ENCODE measurements at places on chromosomes 11 and 22. TPM values are rescaled to one million over a fixed set of nuclear protein-coding genes. Genes with fewer than 3 reads are reported as not detected.
A peak's percentile ranks its signal among the peaks of the same experiment; 100 is the strongest.

The TSGA10IP gene
- not detected for total RNA-seq

The DCHS1 gene
- total RNA-seq = 88.4 TPM

The CARD16 gene
- total RNA-seq = not detected

DNA sequence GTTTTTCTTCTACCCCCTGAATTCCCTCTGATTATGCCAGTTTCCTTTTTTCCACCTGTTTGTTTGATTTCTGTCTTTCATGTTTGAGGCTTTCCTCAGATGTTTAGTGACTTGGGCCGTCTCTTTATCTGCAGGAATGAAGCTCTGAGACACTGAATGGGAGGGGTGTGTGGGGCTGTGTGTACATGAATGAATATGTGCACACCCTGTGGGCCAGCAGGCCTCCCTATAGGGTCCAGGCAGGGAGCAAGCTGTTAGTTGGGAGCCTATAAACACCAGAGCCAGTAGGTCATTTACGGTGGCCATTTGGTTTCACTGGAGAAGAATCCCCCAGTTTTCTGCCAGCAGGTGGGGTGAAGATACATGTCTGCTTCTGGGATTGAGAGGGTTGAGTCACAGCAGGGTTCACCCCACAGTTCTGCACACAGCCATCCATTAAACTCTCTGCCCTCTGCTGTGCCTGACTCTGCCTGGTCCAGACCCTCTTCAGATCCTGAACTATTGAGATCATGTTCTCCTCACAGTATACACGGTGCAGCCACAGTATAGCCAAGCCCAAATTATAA lies 34.8 kb downstream of the BARX2 start:
- no peak for DNase-seq

DNA sequence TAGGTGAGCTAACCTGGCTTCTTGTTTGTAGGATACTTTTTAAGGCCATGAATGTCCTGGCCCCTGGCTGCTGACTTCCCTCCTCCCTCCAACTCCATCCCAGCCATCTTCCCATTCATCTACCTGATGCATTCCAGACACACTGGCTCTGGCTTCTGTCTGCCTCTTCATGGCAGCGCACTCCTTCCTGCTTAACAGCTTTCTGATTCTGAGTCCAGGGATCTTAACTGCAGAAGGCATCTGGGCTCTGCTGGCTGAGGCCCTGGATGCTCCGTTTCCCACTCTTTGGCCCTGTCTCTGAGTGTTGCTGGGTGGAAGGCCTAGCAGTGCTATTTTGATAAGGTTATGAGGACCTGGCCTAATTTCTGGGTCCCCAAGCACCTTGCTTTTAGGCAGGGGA lies 1.8 kb upstream of the THY1 start:
- no peak for DNase-seq

DNA sequence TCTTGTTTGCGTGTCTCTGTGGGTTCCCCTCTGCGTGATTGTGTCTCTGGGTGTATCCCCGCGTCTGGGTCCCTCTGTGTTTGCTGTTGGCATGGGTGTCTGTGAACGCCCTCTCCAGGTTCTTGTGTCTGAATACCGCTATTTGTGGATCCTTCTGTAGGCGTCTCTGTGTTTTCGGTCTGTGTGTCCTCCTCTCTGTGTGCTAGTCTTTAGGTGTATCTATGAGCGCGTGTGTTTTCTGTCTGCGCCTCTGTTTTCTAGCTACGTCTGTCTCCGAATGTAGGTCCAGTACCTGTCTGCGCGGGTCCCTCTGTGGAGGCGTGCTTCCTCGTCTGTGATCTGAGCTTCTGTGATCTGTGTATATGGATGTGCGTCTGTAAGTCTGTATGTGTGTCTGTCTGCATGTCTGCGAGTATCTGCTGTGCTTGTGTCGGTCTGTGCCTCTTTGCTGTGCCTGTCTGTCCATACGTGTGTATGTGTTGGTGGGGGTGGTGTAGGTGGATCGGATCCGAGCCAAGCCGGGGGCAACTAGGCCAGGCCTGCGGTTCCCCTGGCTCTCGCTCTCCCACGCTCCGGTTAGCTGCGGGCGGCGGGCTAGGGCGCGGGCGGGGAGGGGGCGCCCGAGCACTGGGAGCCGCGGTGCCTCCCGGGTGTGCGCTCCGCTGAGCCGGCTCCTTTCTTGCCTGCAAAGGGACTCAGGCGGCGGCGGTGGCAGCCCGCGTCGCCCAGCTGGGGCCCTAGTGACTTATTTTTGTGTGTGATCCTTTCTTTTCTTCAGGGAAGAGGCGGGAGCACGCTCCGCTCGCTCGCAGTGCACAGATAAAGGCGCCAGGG lies 105.3 kb upstream of the E2F8 start:
- no peak for DNase-seq

GRCh38 chr11:79054636-79055035 lies 386.2 kb downstream of the TENM4 start:
- no peak for DNase-seq

DNA sequence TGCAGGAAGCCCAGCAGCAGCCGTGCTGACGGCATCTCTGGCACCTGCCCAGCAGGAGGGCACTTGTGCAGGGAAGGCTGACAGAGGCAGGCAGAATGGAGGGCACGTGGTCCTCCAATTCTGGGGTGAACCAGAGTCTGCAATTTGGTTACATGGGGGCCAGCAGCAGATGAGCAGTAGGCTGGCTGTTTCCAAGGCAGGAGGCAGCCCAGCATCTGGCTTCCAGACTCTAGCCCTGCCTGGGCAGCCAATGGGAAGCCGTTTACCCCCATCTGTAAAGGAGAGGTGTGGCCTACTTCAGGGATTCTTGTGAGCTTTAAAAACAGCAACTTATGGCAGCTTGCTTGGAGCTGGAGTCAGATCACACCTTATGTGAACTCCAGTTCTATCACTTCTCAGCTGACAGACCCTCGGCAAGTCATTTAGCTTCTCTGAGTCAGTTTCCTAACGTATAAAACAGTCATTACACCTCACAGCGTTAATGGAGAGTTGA lies 27.9 kb upstream of the RASL10A start:
- DNase-seq = no peak

GRCh38 chr11:21543901-21544300 lies 649.0 kb upstream of the ANO5 start:
- no peak for DNase-seq

GRCh38 chr22:33835265-33835664 lies 85.0 kb downstream of the LARGE1 start:
- DNase-seq = no peak

The TENM4 gene
- total RNA-seq = 6.4 TPM

GRCh38 chr11:130161441-130162145 lies 2.0 kb downstream of the ST14 start:
- no peak for DNase-seq

The TRIM49D1 gene
- not detected for total RNA-seq

The OR2AT4 gene
- not detected for total RNA-seq

The SAA2 gene
- total RNA-seq = not detected

The ASPHD2 gene
- not detected for total RNA-seq

The BLID gene
- total RNA-seq = 6.8 TPM

DNA sequence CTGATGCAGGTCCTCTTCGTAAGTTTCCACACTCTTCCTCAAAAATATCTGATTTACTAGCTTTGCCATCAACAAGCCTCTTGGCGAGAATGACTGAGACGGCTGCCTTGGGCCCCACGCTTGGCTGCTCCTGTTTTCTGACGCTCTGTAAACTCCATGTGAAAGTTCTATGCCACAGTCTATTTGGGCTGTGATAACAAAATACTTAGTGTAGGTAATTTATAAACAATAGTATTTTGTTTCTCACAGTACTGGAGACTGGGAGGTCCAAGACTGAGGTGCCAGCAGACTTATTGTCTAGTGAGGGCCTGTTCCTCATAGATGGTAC lies 123.2 kb upstream of the SORL1-AS1 start:
- no peak for DNase-seq

The KRTAP5-5 gene
- total RNA-seq = not detected

DNA sequence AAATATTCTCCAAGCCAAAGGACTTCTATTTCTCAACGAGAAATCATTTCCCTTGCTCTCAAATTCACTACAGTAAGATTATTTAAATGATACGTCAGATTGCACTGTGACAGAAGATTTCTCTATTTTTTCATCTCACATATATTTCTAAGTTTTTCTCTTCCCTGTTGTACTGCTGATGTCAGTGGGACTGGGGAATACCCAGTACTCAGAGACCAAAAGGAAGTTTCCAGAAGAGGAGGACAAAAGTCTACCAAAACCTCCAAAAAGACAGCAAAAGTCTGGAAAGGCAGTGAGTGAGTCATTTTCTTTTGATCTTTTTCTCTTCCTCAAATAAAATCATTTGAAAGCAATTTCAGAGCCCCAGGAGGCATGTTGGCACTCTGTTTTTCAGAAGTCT lies 149.8 kb upstream of the PITPNB start:
- no peak for DNase-seq

The SMPD1 gene
- 19.4 TPM for total RNA-seq

The TRIM49 gene
- not detected for total RNA-seq

GRCh38 chr11:47152953-47153950 lies 23.4 kb downstream of the ARFGAP2 start:
- DNase-seq = peak; percentile 85

DNA sequence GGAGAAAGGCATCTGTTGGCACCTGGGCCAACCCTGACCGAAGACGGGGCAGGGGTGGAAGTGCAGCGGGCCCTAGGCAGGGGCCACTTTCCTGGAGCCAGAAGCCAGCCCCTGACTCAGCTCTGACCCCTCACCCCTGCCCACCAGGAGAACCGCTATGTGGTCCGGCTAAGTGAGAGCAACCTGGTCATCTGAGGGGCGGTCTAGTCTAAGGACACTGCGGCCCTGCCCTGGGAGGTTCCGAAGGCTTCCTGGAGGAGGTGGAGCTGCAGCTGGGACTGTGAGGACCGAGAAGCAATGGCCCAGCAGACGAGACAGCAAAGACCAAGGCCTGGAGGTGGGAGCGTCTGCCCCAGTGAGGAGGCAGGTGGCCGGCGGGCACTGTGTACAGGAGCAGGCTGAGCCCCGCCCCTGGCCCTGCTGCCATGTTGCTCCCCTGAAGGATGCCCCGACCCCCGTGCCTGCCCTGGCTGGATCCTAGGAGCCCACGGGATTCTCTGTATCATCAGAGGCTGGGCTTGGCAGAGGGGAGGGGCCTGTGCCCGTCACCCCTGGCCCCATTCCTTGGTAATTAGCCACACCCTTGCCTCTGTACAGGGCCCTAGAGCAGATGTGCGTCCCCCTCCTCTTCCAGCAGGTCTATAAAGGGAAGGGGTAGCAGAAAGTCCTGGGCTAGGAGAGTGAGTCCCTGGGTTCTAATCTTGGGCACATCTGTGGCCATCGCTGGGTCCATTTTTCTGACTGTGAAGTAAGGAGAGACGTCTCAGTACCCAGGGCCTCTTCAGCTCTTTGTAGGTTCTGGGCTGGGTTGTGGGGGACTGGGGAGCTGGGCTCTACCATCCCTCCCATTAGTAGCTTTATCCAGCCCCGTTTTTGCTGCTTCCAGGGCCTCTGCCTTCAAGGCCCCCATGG lies 19.4 kb downstream of the RELT start:
- no peak for DNase-seq

- DNase-seq = no peak
These were observed 2.2 kb downstream of the BCR start for GRCh38 chr22:23182309-23183060.

DNA sequence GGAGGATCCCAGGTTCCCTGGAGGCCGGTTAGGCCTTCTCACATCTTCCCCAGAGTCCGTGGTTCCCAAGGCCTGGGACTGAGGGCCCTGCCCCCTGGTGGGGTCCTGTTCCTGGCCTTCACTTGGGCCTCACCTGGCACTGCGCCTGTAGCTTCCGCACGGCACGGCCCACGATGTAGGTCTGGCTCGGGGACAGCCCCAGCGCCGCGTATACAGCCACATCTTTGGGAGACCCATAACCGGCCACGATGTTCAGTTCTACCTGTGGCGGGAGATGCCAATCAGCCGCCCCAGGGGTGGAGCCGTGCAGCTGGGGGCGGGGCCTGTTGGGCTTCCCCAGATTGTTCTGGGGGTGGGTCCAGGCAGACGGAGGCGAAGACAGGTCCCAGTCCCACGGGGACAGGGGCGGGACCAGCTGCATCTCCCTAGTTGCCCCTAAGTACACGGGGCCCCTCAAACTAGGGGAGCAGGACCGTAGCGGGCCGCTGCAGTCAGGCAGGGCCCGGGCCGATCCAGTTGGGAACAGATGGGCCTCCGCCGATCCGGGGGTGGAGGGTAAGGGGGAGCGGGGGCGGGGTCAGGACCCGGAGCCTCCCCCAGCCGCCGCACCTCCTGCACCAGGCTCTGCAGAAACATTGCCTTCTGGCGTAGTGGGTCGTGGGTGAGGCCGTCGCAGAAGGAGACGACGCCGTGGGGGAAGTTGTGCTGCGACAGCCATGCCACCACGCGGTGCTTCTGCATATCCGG lies 10.1 kb downstream of the AIP start:
- no peak for DNase-seq

DNA sequence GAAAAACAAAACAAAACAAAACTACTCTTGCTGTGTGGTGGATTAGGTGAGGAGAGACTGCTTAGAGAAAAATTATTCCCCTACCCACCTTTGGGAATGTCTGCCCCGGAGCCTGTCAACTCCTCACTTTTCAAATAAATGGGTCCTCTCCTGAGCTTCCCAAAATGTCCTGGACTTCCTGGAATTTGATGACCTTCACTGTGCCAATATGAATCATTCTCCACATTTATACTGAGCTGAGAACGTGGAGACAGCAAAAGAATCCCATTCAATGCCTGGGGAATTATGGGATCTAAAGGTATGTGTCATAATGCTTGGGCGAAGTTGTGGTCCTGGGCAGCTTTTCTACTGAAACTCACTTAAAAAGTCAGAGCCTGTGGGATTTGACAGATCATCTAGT lies 136.8 kb downstream of the KIF18A start:
- no peak for DNase-seq

- no peak for DNase-seq
These were observed 126.5 kb downstream of the CASP12 start for GRCh38 chr11:104771763-104772162.

Data from uterus (tissue), 4 donors.